ENCODE measurements at places on chromosomes 7 and 10.

DNA sequence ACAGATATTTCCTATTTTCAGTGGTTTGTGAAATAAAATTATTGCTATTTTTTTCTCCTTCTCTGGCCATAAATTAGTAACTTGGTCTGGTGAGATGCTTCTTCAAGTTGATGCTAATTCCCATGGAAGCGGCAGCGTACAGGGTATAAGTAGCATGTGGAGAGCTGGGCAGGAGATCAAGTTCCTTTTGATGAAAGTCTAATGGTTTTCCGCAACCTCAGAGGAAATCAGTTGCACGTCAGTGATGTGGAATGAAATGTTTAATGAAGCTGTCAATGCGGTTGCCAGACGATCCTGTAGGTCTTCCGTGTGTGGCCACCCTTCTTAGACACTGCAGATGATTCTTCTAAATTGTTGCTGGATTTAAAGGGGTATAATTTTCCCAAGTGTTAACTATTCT is 236.4 kb upstream of the GRM3 start:
- no peak for DNase-seq

GRCh38 chr7:47809387-47809786 is 138.9 kb downstream of the PKD1L1 start:
- no peak for DNase-seq

- no peak for DNase-seq
Measured at GRCh38 chr7:41835976-41836530, 133.2 kb upstream of the INHBA start.

DNA sequence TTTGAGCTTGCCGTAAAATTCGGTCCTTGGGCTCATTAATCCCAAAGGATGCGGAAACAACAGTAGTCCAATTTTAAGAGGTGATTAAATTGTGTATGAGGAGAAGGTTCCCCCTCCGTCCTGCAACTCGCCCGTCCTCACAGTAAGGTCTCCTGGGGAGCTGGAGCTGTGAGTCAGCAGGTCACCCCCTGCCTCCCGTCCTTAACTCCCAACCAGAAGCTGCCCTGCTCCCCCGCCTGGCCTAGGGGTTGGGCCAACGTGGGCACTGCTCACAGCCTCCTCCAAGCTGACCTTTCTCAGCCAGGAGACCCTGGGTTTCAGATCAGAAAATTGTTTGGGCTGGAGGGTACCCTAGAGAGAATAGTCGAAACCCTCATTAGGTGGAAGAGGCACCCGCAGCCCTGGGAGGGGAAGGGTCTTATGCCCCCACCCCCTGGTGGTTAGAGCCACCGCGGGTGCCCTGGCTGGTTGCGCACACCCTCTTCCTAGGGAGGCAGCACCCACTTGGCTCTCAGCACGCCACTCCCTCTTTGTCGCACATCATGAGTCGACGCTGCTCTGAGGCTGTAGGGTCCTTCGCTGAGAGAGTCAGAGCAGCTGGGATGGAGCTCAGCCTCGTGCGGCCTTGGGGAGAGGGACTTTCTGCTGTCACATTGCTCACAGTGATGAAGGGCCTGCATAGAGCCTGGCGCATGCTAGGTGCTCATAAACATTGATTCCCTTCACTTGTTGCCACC is 131.2 kb downstream of the TACC2 start:
- no peak for DNase-seq

DNA sequence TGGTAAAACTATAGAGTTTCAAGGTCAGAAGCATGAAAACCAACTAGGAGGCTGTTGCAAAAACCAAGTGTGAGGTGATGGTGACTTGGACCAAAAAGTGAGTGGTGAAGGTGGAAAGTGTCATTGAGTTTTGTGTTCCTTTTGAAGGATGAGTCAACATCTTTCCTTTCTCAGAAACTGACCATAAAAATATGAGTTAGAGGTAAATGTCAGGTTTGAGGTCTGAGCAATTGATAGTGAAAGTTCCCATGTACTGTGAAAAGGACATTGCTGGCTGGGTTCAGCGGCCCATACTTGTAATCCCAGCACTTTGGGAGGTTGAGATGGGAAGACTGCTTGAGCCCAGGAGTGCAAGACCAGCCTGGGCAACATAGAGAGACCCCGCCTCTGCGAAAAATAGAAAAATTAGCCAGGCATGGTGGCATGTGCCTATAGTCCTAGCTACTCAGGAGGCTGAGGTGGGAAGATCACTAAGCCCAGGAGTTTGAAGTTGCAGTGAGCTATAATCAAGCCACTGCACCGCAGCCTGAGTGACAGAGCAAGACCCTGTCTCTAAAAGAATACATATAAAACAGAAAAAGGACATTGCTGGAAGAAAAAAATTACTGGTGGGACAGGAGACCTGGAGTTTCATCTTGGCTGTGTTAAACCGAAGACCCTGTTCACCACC is 89.3 kb upstream of the ARID5B start:
- DNase-seq: no peak

- no peak for DNase-seq
Measured at GRCh38 chr7:48847917-48848316, 76.4 kb upstream of the CDC14C start.

DNA sequence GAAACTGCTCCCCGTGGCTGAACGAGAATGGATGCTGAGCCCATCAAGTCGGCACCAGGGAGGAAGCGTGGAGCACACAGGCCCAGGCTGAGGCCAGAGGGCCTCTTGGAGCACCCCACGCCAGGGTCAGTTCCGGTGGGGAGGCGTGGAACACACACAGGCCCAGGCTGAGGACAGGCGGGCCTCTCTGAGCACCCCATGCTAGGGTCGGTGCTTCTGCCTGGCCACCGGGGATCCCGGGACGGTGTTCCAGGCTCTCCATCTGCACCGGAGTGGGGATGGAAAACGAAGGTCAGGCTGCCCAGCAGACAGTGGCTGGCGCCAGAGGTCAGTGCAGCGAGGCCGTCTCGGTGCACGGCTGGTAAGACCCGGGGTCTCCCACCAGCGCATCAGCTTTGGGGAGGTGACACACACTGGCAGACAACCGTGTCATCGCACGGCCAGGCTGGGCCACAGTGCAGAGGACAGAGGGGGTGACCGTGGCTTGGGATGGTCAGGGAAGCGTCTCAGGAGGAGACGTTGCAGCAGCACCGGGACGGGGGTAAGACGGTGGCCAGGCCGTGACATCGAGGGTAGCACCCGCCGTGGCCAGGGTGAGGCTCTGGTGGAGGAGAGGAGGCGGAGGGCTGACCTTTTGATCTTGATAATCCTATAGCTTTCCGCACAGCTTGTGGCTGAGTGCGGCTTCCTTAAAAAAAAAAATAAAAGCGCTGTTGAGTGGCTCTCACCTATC is 203.9 kb downstream of the ELFN1 start:
- DNase-seq: no peak

Data from kidney capillary endothelial cell (primary cell).